NCI-H187 treated with DMSO at 0.1 percent for 48 hours (cell line): ENCODE measurements at places on chromosomes 7 and 10.

DNA sequence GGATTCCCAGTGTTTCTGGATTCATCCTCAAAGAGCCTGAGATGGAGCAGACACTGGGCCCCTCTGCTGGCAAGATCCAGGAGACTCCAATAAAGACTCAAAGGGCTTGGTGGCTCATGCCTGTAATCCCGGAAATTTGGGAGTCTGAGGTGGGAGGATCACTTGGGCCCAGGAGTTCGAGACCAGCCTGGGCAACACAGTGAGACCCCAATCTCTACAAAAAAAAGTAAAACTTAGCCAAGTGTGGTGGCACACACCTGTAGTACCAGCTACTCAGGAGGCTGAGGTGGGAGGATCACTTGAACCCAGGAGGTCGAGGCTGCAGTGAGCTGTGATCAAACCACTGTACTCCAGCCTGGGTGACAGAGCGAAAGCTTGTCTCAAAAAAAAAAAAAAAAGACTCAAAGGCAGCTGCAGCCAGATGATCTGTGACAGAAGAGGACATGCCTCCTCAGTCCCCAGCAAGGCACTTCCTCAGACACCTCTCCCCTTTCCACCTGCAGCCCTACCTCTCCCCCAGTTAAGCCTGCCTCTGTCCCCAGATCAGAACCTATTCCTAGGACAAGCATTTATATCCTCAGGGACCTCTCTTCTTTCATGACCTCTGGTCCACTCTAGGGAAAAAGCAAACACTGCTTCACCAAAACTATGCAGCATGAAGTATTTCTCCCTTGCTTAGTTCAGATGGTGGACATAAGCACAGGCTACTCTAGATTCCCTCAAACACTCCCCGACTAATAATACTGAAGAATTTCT lies 27.9 kb downstream of the PDLIM1 start:
- DNase-seq, result no peak

DNA sequence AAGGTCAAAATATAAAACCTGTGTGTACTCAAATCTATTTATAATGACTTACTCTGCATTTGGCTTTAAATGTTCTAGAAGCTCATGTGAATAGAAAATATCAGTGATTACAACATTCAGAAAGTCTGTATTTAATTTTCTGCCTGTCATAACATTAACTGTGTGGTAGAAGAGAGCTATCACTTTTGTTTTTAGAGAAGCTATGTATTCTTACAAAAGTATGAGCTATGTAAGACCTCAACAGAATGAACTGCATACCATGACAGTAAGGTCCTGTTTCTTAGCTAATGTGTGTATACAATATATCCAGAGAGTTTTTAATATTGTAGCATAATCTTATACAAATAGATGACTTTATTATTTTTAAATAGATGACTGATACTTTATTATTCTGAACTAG lies 61.5 kb downstream of the PTN start:
- DNase-seq, result no peak

- no peak for DNase-seq
Measured at GRCh38 chr7:73963252-73963822, 64.6 kb upstream of the ELN start.

DNA sequence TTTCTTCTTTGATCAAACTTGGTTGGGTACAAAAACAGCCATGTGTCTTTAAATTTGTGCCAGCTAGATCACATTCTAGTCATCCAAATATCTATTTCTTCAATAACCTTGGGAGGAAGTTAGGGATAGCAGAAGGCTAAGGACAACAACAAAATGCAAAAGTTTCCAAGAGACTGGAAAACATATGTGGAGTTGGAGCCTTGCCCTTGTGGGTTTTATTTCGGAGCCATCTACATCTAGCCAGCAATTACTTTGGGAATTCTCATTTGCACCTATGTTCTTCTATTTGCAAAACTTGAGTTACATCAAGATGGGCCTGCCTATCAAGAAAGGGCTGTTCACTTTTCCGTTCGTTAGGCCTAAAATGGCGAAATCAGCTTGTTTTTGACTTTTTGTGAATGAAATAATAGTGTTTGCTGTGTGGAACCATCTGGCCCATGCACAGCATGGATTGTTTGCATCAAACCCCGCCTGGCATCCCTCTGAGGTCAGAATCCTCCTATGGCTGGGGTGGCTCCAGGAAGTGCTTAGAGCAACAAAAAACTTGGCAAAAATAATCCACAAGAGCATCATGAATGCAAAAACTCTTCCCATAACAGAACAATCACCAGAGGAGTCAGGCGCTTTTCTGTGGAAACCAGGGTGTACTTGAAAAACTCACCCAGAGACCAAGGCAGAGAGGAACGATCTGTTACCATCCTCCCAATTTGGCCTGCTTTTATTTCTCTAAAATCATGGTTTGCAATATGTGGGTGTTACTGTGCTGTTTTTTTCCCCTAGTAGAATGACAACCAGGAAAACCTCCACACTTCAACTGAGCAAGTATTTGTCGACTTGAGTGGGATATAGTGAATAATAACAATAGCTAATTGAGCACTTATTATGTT lies 36.2 kb upstream of the XPNPEP1 start:
- no peak for DNase-seq

GRCh38 chr10:28135258-28135657 lies 136.4 kb upstream of the ODAD2 start:
- DNase-seq, result no peak

GRCh38 chr7:118183428-118183785 lies 557 bp upstream of the LSM8 start:
- no peak for DNase-seq

DNA sequence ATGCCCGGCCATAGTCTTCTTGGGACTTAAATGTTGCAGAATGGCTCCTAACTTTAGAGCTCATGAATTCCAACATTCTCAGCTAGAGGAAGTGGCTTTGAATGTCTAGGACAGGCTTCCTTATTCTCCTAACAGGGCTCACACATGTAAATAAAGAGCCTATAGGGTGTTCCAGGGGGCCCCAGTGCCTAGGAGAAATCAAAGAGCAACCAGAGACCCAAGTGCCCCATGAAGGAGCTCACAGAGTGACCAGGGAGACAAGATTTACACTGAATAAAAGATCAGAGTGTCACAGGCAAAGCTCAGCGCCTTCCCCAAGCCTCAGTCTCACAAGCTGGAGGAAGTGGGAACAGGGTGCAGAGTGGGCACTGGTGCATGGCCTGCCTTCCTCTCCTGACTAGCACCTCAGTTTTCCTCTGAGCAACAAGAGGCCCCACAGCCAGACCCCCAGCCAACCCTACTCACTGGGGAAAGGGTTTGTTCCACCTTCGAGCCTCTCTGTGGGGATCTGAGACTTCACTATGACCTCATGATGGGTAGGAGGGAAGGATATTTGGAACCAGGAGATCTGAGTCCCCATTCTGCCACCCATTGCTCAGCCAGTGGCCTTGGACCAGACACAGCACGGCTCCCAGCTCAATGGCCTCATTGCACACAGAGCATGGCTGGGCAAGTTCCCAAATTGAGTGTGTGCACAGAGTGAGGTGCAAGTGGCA lies 16.0 kb downstream of the TMEM273 start:
- no peak for DNase-seq

DNA sequence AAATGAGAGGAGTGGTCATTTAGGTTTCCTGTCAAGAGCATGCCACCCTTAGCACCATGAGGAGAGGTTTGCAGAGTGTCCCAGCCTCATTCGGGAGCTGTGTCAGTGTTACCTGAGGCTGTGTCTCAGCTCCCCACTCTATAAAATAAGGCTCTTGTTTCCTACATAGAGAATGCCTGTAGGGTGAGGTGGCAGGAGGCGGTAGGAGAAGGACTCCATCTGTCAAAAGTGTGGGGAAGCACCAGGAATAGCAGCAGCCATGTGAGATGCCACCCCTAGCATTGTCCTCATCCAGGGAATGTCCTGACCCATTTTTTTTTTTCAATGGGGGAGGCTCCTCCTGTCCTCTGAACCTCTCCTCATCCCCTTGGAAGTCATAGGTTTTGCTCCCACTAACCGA lies 451.2 kb downstream of the PLXNA4 start:
- no peak for DNase-seq

DNA sequence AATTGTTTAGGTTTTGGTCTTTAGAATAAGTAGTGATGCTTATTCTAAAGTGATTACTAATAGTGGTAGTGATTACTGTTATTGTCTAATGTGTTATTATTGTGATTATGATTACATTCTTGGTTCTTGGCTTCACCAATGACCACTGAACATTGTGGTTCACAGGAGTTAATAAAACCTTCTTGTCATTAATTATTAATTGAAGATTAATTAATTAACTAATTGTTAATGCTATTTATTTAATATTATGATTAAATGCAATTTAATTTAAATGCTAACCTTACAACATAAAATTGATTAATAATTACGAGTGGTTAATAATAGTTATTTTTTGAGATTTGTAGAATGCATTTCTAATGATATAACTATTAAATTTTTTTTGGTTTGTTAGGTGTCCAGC lies 747.7 kb upstream of the POM121L12 start:
- DNase-seq, result no peak

GRCh38 chr7:26192485-26193087 lies 8.0 kb downstream of the HNRNPA2B1 start:
- DNase-seq, result no peak
